ENCODE measurements at places on chromosomes 5 and 9. TPM values are rescaled to one million over a fixed set of nuclear protein-coding genes. Genes with fewer than 3 reads are reported as not detected.

RELL2 gene
- polyA plus RNA-seq: 1.5 TPM

CAMK4 gene
- 0.43 TPM for polyA plus RNA-seq

THG1L gene
- polyA plus RNA-seq: 13.5 TPM

ELAVL2 gene
- polyA plus RNA-seq: not detected

RGMB gene
- polyA plus RNA-seq: 12.6 TPM
